ENCODE measurements at places on chromosomes 1 and 21. TPM values are rescaled to one million over a fixed set of nuclear protein-coding genes. Genes with fewer than 3 reads are reported as not detected.

The ANKRD45 gene
- total RNA-seq: not detected

The SPRR4 gene
- total RNA-seq: not detected

The SPATA21 gene
- not detected for total RNA-seq

The NBPF10 gene
- 1.1 TPM for total RNA-seq

The S100A3 gene
- total RNA-seq: 5.8 TPM
